ENCODE measurements at places on chromosomes 2 and 18.

GRCh38 chr2:71715241-71715750 lies 261.9 kb downstream of the DYSF start:
- no peak for DNase-seq

GRCh38 chr2:1538663-1539062 lies 125.4 kb downstream of the TPO start:
- DNase-seq = no peak

GRCh38 chr2:166081131-166081632 lies 46.6 kb downstream of the SCN1A start:
- no peak for DNase-seq

GRCh38 chr2:26477911-26478253 lies at the start of gene OTOF:
OTOF (minus strand) TSS chr2:26478124.
- no peak for DNase-seq

DNA sequence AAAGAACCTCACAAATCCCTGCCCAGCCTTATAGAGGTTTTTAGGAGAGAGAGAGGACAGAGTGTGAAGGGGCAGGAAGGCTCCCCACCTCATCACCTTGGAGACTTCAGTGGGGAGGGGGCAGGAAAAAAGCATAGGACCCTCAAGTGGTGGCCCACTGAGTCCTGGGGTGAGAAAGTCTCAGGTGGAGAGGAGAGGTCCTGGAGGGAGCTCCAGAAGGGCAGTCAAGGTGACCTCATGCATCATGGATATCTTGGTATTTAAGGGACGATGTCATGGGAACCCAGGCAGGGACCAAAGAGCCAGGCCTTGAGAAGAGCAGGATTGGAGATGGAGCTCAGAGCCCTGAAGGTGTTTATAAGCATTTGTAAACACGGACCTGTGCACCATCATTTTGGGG lies 204.5 kb downstream of the SLC4A3 start:
- DNase-seq = no peak

DNA sequence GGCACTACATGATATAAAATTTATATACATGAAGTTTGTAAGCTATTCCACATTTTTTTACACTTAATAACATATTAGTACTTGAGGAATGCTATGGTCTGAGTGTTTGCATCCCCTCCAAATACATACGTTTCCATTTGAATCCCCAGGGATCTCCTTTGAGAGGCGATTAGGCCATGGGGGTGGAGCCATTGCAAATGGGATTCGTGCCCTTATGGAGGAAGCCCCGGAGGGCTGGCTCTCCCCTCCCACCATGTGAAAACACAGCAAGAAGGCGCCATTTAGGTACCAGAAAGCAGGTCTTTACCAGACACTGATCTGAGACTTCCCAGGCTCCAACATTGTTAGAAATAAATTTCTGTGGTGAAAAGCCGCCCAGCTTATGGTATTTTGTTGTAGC lies 20.8 kb upstream of the MBP start:
- DNase-seq = no peak

DNA sequence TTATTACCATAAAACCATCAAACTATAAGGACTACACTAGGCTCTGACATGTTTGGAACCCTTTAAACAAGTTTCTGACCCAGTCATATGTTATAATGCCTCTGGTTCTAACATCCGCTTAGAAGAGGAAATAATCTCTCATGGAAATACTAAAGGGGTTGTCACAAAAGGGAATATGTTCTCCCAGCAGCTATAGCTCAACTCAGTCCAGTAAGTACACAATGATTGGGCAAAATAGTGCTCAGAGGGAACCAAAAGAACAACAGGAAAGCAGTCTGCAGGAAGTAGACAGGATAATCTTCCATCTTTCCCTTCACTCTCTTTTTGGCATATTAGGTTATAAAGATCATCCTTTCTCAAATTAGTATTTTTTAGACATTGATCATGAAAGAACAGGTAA lies 4.3 kb downstream of the SRBD1 start:
- DNase-seq = no peak

All from kidney epithelial cell (primary cell).